H7 (cell line): ENCODE measurements at places on chromosomes 5 and 9.
A peak's percentile ranks its signal among the peaks of the same experiment; 100 is the strongest.

- no peak for DNase-seq
Measured at GRCh38 chr5:61669531-61669930, 337.5 kb downstream of the ZSWIM6 start.

DNA sequence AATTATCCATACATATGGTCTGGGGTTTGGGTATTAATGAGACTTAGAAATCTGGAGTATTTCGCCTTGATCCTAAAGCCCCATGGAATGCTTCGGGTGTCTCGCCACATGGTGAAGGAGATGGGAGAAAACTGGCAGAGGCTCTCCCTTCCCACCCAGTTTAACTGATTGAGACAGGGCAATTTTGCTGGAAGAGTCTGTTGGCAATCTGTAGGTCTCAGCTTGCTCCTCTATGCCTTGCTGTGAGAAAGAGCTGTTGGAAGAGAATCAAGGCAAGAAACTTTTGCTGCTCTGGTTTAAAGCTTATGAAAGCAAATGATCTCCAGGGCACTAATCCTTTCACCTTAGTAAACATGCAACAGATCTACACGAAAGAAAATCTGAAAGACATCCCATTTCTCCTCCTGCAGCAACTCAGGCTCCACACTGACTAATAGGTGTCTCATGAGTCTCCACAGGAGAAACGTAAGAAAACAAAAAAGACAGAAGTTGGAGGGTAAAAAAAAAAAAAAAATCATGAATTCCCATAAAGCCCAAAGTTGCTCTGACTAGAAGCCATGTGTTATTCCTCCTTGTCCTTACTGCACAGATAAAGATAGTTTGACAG is 369.9 kb downstream of the EFNA5 start:
- DNase-seq = no peak

- DNase-seq = no peak
Measured at GRCh38 chr5:135568246-135568645, 10.5 kb downstream of the CXCL14 start.

DNA sequence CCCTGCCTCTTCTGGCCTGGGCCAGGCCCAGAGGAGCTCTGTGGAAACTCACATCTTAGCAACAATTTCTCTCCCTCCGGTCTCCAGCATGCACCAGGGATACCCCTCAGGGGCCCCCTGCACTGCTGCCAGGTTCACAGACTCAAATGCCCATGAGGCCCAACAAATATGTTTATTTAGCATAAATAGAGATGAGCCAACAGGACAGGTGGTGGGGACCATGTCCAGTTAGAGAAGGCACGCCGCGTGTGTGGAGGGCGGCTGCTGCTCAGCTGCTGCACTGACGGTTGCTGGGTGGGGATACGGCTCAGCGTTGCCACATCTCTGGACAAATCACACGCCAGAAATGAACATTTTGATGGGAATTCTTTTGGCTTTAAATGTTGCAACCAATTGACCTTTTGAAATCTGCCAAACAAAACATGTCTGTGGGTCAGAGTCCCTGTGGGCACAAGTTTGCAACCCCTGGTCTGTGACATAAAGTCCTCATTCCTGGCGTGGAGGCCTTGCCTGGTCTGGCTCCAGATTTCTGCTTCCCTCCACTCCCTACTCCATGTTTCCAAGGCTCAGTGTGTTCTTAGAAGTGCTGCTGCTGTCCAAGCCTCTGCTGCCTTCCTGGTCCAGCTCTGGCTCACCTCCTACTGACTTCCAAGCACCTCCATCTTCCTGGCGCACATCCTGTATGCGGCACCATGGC is 88.9 kb downstream of the AMBP start:
- peak; percentile 16 for DNase-seq

- DNase-seq = no peak
Measured at GRCh38 chr9:92496396-92497176, 14.3 kb upstream of the ASPN start.

GRCh38 chr5:154380263-154380662 is 65.5 kb upstream of the SAP30L start:
- DNase-seq = no peak
